Caudate nucleus (tissue), 63 donors: ENCODE measurements at places on chromosomes 4 and X.

DNA sequence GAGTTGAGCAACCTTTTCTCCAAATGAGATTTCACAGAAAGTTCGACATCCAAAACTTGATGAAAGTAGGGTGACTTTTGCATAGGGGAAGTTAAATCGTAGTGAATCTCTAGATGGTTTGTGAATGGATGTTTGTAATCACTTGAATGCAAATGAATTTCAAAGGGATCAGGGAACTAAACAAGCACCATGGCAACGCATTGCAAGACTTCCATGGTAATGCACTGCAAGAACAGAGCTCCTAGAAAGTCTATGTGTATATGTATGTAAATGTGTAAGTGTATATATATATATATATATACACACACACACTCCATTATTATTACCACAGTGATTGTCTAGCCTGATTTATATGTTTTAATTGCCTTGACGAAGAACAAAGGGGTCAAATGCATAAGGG is 27.3 kb downstream of the INTS6L start:
- DNase-seq: no peak

DNA sequence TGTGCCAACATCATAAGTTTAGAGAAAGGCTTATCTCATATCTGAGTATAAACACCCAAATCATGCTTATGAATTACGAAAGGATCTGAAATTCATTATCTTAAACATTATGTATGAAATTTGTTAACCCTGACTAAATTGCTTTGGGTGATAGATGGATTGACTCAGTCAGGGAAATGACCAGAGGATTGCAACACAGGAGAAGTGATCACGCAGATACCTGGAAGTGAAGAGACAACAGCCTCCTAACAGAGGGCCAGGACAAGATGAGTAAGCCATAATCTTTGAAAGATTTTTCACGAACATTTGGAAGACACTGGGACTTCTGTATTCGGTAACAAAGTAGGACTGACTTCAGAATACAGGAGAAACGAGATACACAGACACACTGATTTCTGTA is 363.4 kb downstream of the DMD start:
- no peak for DNase-seq

DNA sequence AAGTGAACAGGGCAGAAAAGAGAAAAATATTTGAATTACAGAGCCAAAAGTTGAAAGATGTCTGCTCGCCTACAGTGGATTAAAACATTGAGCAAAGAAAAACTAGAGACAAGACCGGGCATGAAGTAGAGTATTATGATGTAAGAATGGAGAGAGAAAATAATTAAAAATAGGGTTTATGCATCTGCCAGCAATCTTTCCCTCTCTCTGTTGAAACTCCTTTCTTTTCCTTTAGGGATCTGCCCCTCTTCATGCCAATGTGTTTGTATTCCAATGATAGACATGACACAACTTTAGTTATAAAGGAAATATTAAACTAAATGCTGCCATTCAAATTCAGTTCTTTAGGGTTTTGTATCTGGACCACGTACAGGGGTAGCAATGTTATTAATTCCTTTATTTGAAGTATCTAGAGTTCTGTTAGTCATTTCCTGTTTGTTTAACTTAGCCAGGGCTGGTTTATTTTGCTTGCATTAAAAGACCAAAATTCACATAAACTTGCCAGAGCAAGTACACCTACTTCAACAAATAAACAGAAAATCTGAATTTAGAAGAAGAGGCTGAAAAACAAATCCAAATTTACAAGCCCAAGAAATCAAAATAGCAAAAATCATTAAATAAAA is 202.6 kb downstream of the SPOCK3 start:
- DNase-seq: no peak

GRCh38 chr4:74056114-74056857 is 17.8 kb upstream of the CXCL3 start:
- no peak for DNase-seq

DNA sequence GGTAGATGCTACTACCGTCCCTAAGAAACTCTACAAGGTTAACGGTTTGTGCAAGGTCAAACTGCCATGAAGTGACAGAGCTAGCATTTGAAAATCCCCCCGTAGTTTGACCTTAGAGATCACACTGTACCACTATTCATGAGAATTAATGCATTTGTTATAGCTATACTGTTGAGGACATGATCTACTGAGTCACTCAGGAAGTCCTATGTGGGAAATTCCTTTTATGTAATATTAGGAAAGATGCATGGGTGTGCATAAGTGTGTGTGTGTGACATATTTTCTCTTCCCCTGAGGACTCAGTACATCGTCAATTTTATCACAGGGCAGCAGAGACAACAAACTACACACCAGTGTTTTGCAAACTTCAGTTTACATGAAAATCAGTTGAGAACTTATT is 141.1 kb downstream of the FBXW7 start:
- no peak for DNase-seq

DNA sequence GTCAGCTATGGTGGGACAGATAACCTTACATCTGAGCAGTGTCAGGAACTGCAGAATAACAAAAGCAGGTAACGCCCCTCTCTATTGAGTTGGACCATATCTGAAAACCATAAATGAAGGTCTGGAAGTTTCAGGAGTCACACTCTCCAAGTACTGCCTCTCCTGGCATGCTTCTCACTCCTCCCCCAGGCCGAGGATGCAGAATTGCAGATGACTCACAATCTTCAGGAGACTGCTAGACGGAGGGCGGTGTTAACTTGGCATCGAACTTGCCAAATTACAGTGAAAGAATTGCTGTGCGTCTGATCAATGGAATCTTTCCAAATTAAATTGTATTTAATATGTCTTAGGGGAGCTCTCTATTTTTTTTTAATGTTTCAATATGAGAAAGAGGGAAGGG is 67.1 kb upstream of the TRIM2 start:
- DNase-seq: peak; percentile 27

DNA sequence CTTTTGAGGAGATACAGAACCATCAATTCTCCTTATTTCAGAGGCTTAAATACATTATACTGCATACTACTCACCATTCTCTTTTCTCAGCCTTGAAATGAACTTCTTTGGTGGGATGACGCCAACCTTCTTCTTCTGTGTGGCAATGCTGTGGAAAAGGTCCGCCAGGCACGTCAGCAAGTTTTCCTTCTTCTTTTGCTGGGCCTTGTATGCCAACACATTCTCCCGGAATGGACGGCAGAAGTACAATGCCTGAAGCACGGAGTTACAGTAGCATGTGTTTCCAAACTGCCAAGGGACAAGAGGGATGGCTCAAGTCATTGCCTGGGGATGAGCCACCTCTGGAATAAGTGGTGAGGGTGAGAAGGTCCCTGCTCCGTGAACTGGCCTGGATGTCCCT is 31.2 kb downstream of the USP46 start:
- DNase-seq: no peak

DNA sequence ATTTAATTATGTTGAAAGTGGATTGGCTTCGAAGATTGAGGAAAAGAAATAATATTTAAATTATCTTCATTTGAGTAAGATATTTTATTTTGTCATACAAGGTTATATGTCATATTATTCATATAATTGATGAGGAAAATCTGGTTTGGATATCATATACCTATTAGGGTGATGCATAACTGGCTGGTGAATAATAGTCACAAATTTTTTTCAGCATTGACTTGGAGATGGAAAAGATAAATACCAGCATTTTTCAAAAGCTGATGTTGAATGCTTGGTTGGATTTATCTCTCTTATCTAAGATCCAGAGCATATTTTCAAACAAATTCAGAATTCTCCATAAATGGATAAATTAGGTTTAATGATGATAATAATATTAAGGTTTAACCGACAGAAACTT is 93.5 kb upstream of the SLIT2 start:
- DNase-seq: no peak
